ENCODE measurements at places on chromosomes 7 and 10.
A peak's percentile ranks its signal among the peaks of the same experiment; 100 is the strongest.

GRCh38 chr7:106057962-106058927 lies 53.9 kb downstream of the SYPL1 start:
- DNase-seq: peak; percentile 36

- peak; percentile 49 for DNase-seq
These were observed 86.2 kb downstream of the EBF3 start for GRCh38 chr10:129877773-129878371.

DNA sequence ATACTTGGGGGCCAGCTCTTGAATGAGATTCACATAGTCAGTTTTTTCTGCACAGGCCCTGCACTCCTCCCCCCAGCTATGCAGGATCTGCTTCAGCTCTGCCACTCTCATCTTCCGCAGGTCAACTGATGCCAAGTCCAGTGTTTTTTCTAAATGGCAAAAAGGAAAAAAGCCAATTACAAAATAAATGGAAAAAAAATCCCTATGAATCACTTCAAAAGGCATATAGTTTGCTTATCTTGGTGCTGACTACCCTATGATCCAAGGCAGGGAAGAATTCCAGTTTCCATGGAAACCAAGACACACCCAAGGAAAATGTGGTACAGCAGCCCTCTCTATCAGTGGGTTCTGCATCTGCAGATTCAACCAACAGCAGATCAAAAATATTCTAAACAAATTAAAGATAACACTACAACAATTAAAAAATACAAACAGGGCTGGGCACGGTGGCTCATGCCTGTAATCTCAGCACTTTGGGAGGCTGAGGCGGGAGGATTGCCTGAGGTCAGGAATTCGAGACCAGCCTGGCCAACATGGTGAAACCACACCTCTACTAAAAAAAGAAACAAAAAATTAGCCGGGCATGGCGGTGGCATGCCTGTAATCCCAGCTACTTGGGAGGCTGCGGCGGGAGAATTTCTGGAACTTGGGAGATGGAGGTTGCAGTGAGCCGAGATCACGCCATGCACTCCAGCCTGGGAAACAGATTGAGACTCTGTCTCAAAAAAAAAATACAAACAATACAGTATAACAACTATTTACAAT lies 17.6 kb downstream of the CDNF start:
- no peak for DNase-seq

DNA sequence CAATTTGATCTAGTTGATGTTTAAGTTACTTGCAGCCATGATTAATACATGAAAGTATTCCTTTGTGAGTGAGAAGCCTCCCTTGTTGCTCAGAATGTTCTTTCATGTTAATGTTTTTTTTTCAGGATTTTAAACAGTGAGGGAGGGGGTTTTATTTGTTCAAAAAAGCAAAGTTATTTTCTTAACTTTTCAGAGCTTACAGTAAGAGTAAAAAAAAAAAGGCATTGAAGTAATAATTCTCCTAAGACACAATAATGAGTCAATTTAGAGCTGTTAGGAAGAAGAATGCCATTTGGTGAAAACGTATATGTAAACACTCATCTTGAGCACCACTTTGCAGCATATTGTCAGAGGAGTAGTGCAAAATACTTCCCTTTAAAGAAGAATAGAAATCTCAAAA lies 105.8 kb downstream of the SEMA3A start:
- no peak for DNase-seq

DNA sequence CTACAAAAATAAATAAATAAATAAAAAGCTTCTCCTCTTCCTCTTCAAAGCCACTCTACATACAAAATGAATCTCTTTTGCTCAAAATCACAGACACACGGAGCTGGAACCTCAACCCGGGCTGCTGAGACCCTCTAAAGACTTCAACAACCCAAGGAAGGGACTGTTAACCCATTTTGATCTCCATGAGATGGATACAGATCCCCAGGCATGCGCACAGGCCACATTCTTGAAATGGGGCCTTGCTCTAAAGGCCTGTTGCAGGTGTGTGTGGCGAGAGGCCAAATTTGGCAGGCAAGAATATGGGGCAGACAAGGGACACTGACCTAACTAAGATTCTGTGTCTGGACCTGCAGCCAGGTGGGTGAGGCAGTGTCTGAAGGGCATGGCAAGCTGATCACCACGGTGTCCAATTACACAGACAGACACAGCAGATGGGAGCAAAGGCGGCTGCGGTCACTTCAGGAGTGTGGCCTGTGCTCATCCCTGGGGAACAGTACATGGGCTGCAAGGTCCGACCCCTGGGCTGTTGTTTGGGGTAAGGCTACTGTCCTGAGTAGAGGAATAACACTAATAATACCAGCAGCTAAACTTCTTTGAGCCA lies 219.8 kb downstream of the HECW1 start:
- DNase-seq: no peak

DNA sequence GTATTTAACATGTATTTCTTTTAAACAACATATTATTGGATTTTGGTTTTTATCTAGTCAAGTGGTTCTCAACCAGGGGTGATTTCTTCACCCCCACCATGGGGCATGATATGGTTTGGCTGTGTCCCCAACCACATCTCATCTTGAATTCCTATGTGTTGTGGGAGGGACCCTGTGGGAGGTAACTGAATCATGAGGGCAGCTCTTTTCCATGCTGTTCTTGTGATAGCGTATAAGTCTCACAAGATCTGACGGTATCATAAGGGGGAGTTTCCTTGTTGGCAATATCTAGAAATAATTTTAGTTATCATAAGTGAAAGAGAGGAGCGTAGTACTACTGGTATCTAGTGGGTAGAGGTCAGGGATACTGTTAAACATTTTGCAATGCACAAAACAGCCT lies 37.6 kb downstream of the TMEM168 start:
- DNase-seq: no peak

- DNase-seq: no peak
These were observed 7.8 kb downstream of the ZNF277 start for GRCh38 chr7:112214268-112214667.

DNA sequence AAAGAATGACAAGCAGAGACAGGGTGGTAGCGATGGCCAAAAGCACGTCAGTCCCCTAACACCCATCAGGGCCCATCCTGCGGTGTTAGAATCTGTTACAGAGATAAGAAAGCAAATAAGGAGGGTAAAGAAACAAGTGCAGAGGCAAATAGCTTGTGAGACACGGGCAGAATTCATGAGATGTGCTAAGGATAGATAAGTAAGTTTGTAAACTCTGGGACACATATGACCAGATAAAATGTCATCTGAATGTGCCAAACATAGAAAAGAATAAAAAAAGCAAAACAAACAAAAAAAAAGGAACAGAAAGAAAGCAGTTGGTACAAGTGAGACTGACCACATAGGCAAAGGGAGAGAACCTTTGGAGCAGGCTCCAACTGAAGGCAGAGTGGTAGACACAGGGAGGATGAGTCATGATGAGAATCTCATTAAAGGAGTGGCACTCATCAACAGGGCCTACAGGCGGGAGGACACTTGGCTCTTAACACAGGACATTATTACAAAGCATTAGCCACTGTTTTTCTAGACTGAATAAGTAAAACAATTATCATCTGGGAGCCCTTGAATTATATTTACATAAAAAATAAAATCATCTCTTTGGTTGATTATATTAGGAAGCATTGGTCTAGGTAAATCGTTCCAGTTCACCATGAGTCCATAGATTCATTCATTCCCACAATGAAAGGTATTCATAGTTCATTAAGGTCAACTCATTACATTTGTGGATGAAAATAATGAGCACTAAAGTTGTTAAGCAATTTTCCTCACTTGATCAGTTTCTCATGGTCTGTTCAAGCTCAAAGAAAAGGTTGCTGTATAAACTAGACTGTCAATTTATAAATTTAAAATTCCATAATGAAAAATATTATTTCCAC lies 21.5 kb upstream of the EPHB6 start:
- DNase-seq: no peak

DNA sequence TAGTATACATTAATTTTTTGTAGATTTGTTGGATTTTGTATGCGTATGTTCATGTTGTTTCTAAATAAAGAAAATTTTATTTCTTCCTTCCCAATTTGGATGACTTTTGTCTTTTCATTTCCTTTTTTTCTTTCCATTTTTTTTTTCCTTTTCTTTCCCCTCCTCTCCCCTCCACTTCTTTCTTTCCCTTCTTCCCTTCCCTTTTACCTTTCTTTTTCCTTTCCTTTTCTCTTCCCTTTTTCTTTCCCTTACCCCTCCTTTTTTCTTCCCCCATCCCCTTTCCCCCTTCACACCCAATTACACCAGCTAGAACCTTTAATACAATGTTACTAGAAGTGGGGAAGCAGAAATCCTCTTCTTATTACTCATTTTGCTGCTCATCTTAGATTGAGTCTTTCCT lies 6.0 kb downstream of the KIF20B start:
- no peak for DNase-seq

DNA sequence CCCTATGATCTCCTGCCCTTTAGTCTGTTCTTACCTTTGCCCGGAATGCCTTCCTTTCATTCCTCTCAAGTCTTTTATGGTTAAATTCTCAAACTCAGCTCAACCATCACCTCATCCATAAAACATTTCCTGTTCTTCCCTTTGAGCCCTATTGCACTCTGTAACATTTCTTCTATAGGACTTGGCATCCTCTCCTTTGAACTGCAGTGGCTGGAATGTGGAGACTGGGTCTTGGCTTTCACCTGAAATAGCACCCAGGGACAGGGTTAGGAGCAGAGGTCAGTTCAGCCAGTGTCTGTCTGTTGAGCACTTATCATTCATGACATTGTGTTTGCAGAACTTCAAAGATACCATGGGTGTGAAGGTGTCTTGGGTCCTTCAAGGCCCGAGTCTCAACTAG lies 7.2 kb downstream of the NFE2L3 start:
- no peak for DNase-seq

DNA sequence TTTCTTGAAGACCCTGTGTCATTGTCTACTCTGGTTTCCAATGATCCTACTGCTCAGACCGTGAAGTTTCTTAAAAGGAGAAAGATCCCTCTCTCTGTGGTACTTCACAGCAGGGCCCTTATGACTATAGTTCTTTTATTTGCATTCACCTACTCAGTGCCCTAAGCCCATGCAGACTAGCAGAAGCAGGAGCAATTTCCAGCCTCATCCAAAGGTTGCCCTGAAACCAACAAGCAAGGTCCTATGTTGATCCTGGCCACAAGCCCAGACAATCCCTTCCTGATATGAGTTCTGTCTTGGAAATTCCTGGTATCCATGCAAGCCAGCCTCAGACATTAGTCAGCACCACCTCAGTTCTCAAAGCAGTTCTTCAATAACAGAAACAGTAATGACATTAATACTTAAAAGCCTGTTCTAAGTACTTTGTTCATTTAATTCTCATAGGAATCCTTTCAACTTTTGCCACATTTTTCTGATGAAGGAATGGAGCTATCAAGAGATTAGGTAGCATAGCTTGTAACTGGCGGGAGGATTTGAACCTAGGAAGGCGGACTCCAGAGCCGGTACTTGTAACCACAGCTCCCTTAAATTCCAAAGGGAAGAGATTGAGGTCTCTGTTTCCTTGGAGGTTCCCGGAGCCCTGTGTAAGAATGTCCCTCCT lies 58.1 kb upstream of the ST8SIA6 start:
- DNase-seq: no peak

DNA sequence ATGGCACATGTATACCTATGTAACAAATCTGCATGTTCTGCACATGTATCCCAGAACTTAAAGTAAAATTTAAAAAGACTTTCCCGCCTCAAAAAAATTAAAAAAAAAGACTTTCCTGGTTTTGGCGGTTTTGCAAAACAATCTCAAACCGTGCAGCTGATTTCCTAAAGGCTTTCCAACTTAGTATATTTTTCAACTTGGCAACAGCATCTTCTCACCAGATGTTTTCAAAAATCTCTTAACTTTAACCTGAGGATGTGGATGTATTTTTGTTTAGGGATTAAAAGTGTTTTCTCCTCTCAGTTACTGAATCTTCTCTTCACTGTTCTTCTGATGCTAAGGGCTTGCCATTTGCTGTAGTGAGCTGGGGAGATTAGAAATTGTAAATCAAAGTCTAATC lies 96.5 kb upstream of the PLPP4 start:
- no peak for DNase-seq

- DNase-seq: no peak
These were observed 10.5 kb downstream of the PLXDC2 start for GRCh38 chr10:19826712-19827111.

DNA sequence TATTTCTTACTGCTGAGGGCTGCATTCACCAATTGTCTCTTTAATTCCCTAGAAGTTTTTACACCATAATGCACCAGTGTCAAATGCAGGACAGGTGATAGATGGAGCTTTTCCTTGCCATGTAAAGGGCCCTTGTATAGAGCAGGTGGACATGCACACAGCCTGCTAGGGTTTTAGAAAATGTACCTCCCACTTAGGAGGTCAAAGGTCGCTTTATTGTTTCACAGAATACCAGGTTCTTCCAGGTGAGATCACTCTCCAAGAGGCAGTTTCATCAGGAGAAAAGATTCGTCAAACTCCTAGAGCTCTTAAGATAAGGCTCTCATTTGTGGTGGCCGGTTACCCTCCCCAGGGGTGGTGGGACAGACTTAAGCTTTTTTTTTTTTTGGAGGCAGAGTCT lies 215.8 kb downstream of the PHTF2 start:
- DNase-seq: no peak

GRCh38 chr10:33192190-33192589 lies 142.3 kb downstream of the NRP1 start:
- DNase-seq: no peak

GRCh38 chr7:145016068-145016467 lies 180.2 kb upstream of the TPK1 start:
- no peak for DNase-seq

GRCh38 chr7:93574646-93575554 lies at the start of gene CALCR:
Gene CALCR, minus strand, starts transcription at chr7:93574724. Its CDS starts 87,743 bp downstream, at chr7:93486981.
- no peak for DNase-seq

- DNase-seq: no peak
These were observed 57.2 kb downstream of the PROSER2 start for GRCh38 chr10:11880151-11881029.

DNA sequence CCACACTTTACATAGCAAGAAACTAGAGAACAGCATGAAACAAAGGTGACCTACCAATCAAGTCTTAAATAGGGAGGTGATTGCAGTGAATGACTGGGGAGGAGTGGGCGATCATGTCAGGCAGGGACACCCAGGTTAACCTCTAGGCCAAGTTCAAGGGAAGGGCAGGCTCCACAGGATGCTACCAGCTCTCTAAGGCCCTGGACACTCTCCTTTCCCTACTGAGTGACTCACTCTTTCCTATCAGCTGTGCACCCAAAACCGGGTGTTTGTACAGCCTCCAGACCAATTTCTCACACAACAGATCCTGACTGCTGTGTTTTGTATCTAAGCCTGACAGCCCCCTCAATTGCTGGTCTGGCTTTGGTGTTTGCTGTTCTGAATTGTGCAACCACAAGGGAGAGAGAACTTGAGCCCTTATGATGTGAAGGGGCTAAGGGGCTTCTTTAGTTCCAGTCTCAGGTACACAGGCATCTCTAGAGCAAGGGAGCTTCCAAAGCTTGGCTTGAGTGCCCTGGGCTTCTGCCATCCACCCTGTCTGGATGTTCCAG lies 107.8 kb downstream of the TBXAS1 start:
- DNase-seq: peak; percentile 24

DNA sequence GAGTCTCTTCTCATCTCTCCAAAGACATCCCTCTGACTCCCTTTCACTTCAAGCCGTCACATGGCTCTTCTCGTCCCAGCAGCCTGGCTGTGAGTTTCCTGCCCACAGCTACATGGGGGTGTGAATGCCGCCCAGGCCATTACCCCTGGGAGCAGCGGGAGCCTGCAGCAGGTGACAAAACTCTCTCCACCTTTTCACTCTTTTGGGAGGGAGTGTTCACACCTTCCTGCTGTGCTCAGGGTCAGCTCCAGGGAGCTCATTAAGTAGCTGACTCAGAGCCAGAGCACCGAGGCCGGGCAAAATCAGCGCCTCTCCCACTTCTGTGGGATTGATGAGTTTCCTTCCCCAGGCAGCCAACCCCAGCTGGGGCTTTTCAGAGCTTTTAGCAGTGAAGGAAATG lies 271.3 kb downstream of the TYW1 start:
- DNase-seq: no peak
